Thyroid gland (tissue), 4 donors: ENCODE measurements at places on chromosomes 6 and 20. TPM values are rescaled to one million over a fixed set of nuclear protein-coding genes. Genes with fewer than 3 reads are reported as not detected.

DNA sequence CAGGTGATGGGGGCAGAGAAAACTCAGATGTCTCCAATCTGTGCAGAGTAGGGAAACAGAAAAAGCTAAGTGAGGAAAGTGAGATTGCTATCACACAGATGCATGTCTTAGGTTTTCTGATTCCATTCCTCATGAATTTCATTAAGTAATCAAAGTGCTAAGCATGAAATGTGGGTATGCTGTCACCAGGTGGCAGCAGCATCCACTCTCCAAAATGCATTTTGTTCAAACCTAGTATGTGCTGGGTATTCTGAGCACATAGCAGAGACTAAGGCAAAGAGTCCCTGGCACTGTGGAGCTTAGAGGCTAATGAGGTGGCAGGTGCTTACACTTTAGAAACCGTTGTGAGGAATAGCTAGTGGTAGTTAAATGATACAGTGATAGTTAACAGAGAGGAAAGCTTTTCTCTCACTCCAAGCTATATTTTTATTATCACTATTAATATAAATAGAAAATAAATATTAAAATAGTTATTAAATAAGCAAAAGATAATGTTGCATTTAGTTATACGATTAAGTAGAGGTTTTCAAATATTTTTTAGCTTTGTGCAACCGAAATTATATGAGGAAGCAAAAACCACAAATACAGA lies 179.5 kb downstream of the CDH26 start:
- no peaks in the 10 kb centered on the region for H3K4me1 ChIP-seq
- no peak for DNase-seq

DNA sequence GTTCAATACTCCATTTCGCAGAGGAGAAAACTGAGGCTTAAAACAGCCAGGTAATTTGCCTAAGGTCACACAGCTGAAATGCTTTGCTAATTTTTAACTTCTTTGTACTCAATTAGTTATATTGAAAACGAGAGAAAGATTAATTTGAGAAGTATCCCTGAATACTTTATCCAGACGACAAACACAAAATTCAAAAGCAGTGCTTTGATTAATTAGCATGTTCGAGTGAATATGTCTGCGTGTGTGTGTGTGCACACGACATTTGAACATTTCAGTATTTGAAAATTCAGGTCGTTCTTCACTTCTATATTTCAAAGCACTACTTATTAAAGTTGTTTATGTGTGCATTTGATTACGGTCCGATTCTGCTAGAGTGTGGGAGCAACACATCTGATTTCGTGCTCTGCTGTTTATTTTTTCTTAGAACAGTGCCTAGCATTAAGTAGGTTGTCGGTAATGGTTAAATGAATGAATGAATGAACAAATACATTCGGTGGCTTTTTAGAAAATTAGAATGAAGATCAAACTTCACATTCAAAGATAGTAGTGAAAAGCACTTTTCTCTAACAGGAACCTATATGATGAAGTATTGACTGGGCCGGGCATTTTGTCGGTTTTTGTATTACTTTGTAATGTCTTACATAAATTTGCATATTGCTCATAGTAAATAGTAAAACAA lies 36.9 kb upstream of the SYNCRIP start:
- H3K4me3 ChIP-seq, result no peak overlapping the region
- H3K27ac ChIP-seq, result peak overlapping the region; percentile 91
- peaks cover 5% of the 10 kb centered on the region for H3K36me3 ChIP-seq
- H3K4me1 ChIP-seq, result peaks cover 5% of the 10 kb centered on the region

GRCh38 chr6:144156991-144157390 lies 6.7 kb downstream of the STX11 start:
- H3K27me3 ChIP-seq, result no peaks in the 10 kb centered on the region
- H3K27ac ChIP-seq, result peak overlapping the region; percentile 35
- peaks cover 24% of the 10 kb centered on the region for H3K4me1 ChIP-seq
- no peak overlapping the region for H3K4me3 ChIP-seq

Gene NPBWR2
- total RNA-seq, result not detected

Gene CRIP3
- not detected for total RNA-seq

Gene MYT1
- total RNA-seq, result 0.42 TPM

Gene ISM1
- 84.9 TPM for total RNA-seq

- no peak overlapping the region for H3K4me3 ChIP-seq
- no peak overlapping the region for H3K27ac ChIP-seq
- no peaks in the 10 kb centered on the region for H3K27me3 ChIP-seq
- peaks cover 8% of the 10 kb centered on the region for H3K4me1 ChIP-seq
- no peaks in the 10 kb centered on the region for H3K36me3 ChIP-seq
Measured at GRCh38 chr6:112040956-112041355, 12.9 kb upstream of the CCN6 start.

GRCh38 chr20:59686404-59687346 lies 82.3 kb downstream of the PHACTR3 start:
- no peak overlapping the region for H3K27ac ChIP-seq
- H3K27me3 ChIP-seq, result no peaks in the 10 kb centered on the region
- H3K4me1 ChIP-seq, result no peaks in the 10 kb centered on the region
- DNase-seq, result no peak
- H3K36me3 ChIP-seq, result no peaks in the 10 kb centered on the region

- no peak overlapping the region for H3K4me3 ChIP-seq
- no peaks in the 10 kb centered on the region for H3K4me1 ChIP-seq
- H3K36me3 ChIP-seq, result no peaks in the 10 kb centered on the region
- H3K27me3 ChIP-seq, result no peaks in the 10 kb centered on the region
- no peak for DNase-seq
Measured at GRCh38 chr6:32317541-32317940, 54.2 kb downstream of the TSBP1 start.

Gene CST4
- not detected for total RNA-seq

GRCh38 chr20:45970646-45971424 lies 1.2 kb downstream of the ZNF335 start:
- H3K4me3 ChIP-seq, result peak overlapping the region; percentile 91
- peaks cover 22% of the 10 kb centered on the region for H3K36me3 ChIP-seq
- H3K27ac ChIP-seq, result peak overlapping the region; percentile 100
- no peaks in the 10 kb centered on the region for H3K27me3 ChIP-seq
- H3K4me1 ChIP-seq, result peaks cover 7% of the 10 kb centered on the region

DNA sequence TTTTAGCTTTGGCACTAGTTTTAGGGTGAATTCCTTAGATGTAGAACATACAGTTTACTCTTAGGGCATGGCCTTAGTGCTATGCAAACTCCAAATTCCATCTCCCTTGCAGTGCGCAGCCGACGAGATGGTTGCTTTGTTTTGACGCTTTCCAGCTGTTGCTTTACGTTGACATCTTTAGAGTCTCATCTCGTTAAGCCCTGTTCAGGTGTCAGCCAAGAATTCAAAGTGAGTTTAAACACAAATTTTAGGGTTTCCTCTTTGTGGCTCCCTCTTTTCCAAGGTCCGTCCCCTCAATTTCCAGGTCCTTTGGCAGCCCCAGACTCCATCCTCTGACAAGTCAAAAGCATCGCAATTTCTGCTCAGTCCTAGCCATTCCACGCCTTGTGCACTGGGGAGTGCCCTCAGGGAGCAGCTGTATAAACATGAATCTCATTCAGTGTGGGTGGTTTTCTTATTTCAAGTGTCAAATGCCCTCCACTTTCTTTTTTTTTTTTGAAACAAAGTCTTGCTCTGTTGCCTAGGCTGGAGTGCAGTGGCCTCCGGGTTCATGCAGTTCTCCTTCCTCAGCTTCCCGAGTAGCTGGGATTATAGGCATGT lies 14.1 kb upstream of the MAK start:
- no peaks in the 10 kb centered on the region for H3K27me3 ChIP-seq
- H3K36me3 ChIP-seq, result no peaks in the 10 kb centered on the region
- peaks cover 6% of the 10 kb centered on the region for H3K4me1 ChIP-seq
- H3K4me3 ChIP-seq, result no peak overlapping the region

GRCh38 chr6:17408081-17408480 lies 14.7 kb downstream of the CAP2 start:
- DNase-seq, result no peak
- no peaks in the 10 kb centered on the region for H3K36me3 ChIP-seq
- H3K4me3 ChIP-seq, result no peak overlapping the region
- H3K27ac ChIP-seq, result no peak overlapping the region
- H3K4me1 ChIP-seq, result peaks cover 7% of the 10 kb centered on the region
- no peaks in the 10 kb centered on the region for H3K27me3 ChIP-seq

Gene PTPRT
- 0.11 TPM for total RNA-seq

Gene MAK
- total RNA-seq, result 0.21 TPM
